ENCODE measurements at places on chromosomes 1 and 21. TPM values are rescaled to one million over a fixed set of nuclear protein-coding genes. Genes with fewer than 3 reads are reported as not detected.

Gene ATP6V1G3
- 4.7 TPM for total RNA-seq

Gene C8B
- total RNA-seq, result not detected

Gene KIF26B
- total RNA-seq, result 4.9 TPM

Gene AMY2A
- total RNA-seq, result not detected

Gene AMY2B
- total RNA-seq, result 0.16 TPM

Measured in Caco-2 (cell line).